Stimulated activated CD8-positive, alpha-beta memory T cell treated with anti-CD3 and anti-CD28 coated beads, Interleukin-15, amount 100 ng/mL, for 48 hours (primary cell): ENCODE measurements at places on chromosomes 5 and 9.

GRCh38 chr9:5389109-5389732, 48.5 kb downstream of the PLGRKT start:
- DNase-seq = peak; percentile 25

DNA sequence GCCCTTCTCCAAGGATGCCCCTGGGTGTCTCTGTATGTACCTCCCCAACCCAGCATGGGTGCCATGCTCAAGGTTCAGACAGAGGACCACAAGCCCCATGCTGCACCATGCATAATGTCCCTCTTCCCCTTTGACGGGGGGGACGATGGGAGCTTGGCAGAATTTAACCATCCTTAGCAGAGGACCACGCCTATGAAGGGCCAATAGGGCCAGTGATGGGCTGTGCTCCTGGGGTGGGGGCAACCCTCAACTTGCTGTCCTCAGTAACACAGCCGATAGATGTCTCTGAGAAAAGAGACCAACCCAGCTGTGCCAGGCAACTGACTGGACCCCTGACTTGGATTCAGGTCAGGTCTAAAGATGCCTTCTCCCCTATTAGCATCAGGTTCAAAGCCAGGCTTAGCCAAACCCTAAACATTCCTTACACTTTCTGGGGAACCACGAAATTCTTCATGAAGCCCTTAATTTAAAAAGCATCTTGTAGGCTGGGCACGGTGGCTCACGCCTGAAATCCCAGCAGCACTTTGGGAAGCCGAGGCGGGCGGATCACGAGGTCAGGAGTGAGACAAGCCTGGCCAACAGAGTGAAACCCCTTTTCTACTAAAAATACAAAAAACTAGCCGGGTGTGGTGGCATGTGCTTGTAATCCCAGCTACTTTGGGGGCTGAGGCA, 20.7 kb upstream of the JADE2 start:
- no peak for DNase-seq

- DNase-seq = no peak
Observed at GRCh38 chr5:132342291-132343180, 27.0 kb upstream of the SLC22A5 start.

DNA sequence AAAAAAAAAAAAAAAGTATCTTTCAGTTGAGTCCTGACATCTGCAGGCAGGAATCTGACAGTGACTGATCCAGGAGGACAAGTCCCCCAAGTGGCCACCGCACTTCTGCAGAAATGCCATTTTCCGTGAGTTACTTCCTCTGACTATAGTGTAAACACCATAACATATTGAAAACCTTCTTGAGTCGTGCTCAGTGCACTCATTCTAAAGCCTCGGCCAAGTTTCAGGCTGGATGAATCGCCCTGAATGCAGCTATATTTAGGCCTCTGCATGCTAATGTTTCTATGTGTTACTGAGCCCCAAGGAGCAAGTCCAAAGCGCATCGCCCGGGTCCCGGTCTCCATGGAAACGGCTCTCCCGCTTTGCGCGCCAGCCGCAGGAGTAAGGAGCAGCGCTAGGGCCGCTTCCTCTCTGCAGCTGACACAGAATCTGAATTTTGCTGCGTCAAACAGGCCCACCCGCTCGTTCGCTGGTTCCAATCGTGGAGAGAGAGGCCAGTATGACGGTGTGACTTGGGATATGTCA, 335.4 kb downstream of the MSX2 start:
- DNase-seq = no peak

DNA sequence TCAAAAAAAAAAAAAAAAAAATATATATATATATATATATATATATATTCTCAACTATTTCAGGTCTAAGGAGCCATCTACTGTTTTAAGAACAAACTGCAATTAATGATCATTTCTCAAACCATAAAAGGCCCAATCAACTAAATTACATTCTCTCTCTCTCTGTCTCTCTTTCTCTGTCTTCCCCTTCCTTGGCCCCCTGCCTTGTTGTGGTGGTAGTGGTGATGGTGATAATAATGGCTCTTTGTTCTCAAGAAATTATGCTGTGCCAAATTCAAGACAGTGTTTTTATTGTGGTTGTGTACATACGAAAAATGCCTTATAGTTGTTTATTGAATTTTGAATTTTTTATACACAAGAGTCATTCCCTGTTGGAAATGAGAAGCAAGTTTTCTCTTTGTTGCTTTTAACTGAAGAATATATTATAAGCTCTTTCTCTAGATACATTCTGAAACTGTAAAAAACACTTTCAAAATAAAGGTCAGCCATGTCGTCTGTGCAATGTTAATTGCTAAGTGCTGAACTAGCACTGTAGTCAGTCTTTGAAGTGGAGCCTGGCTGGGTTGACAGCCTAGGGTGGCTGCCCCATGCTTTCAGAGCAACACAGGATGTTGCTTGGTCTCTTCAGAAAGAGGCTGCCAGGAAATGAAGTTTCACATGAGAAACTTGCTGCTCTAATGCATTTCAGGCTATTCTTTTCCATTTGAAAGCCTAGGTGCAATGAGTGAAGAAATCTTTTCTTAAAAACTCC, 96.0 kb downstream of the HINT1 start:
- DNase-seq = peak; percentile 28

DNA sequence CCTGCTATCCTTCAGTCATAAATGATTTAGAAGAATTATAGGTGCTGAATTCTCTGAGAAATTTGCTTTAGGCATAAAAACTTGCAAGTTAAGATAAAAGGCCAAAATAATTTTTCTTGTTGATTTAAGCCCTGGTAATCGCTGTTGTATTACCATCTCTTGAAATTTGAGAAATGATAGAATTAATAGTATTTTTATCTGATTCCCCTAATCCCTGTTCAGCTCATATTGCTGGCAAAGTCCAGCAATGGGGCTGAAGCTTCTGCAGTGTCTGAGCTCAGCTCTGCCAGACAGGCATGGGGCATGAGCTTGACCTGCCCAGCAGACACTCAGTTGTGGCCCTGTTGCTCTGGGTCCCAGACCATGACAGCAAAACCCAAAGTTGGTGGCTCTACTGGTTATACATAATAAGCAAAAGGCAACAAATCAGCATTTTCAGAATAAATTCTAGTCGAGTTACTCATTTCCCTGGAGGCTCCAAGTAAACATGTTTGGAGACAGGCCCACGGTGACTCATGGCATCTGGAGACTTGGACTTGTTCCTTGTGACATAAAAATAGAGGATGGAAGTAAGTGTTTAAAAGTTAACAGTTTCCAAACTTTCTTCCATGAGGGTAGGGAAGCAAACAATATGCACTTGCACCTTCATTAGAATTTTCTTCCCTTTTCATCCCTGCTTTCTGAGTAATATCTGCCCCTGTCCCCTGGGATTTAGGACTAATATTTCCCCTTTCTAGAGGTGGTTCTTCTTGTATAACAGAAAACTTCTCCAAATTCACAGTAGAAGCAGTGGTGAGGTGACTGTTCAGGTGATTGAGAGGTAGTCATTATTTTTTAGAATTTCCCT, 60.2 kb upstream of the SLC2A8 start:
- no peak for DNase-seq

GRCh38 chr5:116479776-116480675, 94.6 kb downstream of the SEMA6A start:
- no peak for DNase-seq

GRCh38 chr5:135559354-135559753, 19.4 kb downstream of the CXCL14 start:
- DNase-seq = no peak

- DNase-seq = no peak
Observed at GRCh38 chr5:111856876-111857466, 100.0 kb upstream of the NREP start.

DNA sequence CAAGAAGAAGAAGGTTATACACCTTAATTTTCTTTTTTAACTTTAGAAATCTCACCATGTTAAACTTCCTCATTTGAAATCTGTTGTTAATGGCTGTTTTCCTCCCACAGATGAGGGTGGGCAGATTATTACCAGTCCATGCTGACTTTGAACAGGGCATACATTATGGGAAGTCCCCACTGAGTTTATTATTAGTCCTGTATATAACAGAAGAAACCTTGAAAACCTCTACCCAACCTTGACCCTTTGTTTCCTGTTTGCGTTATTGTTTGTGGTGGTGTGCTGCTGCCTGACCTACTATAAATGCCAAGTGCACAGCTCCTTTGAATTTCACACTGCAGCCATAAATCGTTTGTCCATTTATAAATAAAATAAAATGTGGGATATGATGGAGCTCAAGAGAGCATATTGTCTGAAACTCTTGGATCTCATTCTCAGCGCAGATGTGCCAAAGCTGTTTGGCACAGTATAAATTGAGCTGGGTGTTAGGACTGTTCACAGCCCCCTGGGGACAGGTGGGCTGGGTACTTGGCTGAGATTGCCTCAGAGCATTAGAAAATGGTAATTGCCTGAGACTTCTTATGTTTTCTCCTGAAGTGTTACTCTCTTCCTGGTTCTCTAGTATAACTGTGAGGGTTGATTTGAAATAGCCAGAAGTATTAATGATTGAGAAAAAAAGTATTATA, 139.6 kb downstream of the SPATA31D1 start:
- DNase-seq = no peak

DNA sequence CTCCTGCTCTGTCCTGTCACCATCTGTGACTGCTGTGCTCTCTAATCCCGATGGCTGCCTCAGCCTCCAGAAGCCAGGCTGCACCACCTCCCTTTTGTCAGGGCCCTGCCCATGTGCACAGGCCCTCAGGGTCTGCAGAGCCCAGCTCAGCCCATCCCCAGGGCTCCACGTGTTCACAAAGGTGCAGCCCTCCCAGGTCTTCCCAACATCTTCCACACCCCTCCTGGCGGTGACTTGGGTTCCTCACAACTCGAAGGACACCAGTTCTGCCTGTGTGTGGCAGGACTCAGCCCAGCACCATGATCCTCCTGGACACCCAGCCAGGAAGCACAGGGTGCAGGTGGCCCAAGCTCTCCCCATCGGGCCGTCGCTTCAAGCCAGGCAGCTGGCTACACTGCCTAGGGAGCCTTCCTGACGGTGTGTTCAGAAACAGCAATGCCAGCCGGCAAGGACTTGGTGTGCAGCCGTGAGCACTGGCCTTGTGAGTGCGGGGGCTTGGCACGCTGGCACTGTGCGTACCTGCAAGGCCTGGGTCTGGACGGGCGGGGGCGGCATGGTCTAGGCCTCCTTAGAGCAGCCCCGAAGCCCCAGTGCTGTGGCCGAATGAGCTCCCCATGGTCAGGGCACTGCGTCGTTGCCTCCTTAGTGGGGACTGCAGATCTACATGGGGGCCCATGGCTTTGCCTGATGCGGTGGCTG, 96.1 kb downstream of the MRPL36 start:
- DNase-seq = no peak

GRCh38 chr5:73314395-73315257, 134.0 kb downstream of the FOXD1 start:
- DNase-seq = no peak

GRCh38 chr9:126953041-126953809, 38.6 kb downstream of the RALGPS1 start:
- no peak for DNase-seq
